G401 (cell line): ENCODE measurements at places on chromosomes 12 and 14. TPM values are rescaled to one million over a fixed set of nuclear protein-coding genes. Genes with fewer than 3 reads are reported as not detected.

DNA sequence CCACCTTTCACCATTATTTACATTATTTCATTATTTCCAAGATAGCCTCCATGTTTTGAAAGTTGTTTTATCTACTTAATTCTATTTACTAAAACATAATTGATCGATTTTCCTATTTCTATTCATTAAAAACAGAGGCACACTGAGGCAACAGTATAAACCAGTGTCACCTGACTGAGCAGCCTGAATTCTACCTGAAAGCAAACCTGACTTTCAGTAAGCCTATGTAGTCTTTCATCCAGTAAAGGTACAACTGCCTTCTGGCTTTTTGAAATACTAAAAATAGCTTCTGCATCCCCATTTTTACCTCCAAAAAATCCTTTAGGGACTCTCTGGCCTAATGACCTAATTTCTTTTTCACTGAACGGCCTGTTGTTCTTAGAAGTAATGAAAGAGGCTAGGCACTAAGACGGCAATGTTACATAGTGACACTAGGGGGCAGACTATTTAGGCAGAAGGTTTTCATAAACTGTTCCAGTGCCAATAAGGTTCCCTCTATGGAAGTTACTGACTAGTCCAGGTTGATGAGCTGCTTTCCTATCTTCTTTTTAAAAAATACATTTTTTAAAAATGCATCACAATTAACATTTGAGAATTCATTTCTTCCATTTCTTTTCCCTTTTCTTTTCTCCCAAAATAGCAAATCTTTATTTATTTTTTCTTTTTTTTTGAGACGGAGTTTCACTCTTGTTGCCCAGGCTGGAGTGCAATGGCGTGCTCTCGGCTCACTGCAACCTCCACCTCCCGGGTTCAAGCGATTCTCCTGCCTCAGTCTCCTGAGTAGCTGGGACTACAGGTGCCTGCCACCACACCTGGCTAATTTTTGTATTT, 17.5 kb downstream of the ANAPC5 start:
- peak; percentile 82 for DNase-seq

GRCh38 chr14:101202627-101203404, 299.3 kb upstream of the RTL1 start:
- DNase-seq, result no peak

DNA sequence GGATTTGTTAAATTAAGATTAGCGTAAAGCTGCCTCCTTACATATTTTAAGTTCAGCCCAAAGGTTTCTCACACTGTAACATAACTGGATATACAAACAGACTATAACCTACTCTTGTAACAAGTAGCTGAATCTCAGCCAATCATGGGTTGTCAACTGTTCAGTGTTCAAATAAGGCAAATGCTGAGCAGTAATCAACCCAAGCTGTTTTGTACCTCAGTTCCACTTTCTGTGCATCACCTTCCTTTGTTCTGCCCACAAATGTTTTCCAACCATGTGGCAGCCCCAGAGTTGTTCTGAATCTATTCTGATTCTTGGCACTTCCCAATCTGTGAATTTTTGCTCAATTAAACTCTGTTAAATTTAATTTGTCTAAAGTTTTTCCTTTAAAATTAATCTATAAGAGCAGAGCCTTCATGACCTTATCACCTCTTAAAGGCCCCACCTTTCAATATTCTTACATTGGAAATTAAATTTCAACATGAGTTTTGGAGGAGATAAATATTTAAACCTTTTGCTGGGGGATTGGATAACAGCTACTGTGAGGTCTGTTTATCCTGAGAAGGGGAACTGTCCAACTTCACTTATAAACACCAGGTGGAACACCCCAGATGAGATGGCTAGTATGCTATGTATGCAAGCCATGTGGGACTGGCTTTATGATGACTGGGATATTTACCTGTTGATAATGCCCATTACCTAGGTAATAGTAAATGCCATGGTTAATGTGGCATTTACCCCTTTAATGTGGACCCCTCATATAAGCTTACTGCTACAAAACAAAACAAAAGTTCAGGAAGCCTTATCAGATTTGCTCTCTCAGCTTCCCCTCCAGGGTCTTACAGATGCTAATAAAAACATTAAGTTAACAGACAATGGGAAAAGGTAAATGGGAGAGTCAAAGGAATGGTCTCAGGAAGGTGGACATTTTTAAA, 42.2 kb upstream of the ARID2 start:
- DNase-seq, result no peak

- DNase-seq, result peak; percentile 51
Measured at GRCh38 chr12:116048879-116049278, 228.6 kb downstream of the MED13L start.

GRCh38 chr14:35247777-35248475, 44.3 kb upstream of the PSMA6 start:
- no peak for DNase-seq

GRCh38 chr14:36105401-36105800, 71.1 kb downstream of the PTCSC3 start:
- DNase-seq, result no peak

GRCh38 chr12:28870839-28871440, 278.1 kb upstream of the FAR2 start:
- no peak for DNase-seq

DNA sequence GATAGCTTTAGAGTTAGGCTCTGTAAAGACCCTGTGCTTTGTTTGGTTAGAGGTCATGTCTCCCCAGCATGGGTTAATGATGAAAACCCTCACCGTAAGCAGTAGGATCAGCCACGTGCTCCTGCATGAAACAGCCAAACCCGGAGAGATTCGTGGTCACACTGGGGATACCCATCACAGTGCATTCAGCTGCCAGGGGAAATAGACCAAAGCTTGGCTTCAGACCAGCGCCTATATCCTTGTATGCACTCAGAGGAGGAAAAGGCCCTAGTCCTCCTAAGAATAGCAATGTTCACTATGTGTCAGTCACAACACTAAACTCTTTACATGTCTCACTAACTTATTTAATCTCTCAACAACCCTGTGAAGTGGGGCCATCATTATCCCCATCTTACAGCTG, 16.3 kb downstream of the SPX start:
- DNase-seq, result no peak

DNA sequence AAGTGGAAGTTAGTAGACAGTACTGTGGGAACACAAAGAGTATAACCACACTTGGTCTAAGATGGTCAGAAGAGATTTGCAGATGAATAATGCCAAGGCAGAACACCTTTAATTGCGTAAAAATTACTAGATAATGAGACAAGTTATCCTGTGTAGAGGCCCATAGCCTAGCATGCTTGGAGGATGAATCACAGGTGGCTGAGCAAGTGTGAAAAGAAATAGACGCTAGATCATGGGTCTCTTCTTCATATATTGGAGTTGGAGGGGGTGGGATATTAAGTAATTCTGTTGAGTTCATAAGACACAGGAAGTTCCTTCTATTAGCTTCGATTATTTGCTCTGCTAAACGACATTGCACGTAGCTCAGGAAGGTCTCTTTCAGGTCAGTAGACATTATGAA, 454.3 kb upstream of the LMO3 start:
- DNase-seq, result no peak

GRCh38 chr14:100383727-100384158, 60.6 kb downstream of the SLC25A47 start:
- DNase-seq, result peak; percentile 83

- no peak for DNase-seq
Measured at GRCh38 chr12:51320311-51320694, 3.7 kb downstream of the BIN2 start.

GRCh38 chr12:50659690-50660424, 104.0 kb upstream of the ATF1 start:
- DNase-seq, result no peak

DNA sequence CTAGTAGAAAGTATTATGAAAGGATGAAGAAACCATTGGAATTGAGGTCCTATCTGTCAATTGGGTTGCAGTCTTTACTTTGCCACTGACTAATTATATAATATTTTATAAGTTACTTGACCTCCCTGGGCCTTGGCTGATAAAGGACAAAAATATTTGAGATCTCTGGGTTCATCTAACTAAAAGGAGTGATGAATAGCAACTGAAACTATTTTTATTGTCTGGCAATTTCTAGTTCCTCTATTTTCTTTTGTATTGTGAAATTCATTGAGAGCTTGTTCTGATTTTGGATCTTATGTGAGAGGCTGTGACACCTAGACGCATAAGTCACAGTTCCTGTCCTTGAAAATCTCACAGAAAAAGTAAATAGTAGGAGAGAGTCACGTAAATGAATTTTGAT, 415.7 kb upstream of the ATP2B1 start:
- no peak for DNase-seq

DNA sequence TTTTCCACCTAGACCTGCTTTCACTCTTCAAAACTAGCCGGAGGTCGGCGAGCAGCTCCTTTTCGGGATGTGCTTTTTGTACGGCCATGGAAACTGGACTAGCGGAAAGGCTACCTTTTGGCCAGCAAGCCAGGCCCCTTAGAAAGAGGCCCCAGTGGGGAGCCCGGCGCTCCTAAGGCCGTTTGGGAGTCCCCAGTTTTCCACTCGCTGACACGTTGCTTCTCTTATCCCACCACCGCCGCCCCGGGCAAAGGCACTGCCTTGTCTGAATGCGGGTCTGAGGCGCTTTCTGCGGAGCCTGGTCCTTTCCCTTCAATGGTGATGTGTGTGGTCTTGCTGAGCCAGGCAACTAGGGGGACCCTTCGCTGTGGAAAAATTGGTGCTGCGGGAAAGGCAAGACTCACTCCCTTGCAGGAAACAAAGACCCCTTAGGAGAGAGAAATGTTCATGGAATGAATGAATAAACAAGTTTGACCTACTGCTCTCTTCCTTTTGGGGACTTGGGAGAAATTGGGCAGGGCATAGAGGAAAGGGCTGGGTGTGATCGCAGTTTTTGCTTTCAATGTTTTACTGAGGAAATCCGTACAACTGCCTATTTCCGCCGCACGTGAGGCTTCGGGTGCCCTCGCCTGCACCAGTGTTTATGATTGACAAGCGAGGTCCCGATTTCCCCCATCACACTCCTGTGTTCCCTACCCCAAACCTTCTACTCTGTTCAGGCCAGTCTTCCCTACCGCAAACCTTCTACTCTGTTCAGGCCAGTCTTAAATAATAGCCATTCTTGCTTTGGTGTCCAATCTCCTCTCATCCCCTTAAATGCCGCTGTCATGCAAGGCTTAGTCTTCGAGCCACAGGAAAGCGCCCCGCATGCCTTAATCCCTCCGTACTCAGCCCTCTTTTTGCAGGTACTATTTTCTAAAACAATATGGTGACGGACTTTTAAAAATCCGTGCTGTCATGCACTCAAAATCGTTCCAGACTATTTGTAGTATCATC, 1.0 kb upstream of the SLC38A2 start:
- peak; percentile 73 for DNase-seq

GRCh38 chr12:100171248-100171647, 28.6 kb upstream of the BLTP3B start:
- no peak for DNase-seq

- no peak for DNase-seq
Measured at GRCh38 chr14:64640839-64641238, 63.4 kb upstream of the PLEKHG3 start.

DNA sequence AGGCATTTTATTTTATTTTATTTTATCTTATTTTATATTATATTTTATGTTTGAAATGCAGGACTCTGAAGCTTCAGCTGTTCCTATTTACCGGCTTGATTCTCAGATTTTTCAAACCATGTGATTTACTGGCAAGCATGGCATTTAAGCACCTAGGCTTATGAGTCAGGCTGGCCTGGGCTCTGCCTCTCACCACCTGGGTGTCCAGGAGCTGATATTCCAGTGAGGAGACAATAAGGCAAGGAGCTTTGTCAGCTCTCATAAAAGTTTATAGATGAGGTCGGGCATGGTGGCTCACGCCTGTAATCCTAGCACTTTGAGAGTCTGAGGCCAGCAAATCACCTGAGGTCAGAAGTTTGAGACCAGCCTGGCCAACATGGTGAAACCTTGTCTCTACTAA, 2.1 kb downstream of the DAO start:
- no peak for DNase-seq

GRCh38 chr12:25587346-25587745, 34.3 kb upstream of the LMNTD1 start:
- DNase-seq, result no peak

DNA sequence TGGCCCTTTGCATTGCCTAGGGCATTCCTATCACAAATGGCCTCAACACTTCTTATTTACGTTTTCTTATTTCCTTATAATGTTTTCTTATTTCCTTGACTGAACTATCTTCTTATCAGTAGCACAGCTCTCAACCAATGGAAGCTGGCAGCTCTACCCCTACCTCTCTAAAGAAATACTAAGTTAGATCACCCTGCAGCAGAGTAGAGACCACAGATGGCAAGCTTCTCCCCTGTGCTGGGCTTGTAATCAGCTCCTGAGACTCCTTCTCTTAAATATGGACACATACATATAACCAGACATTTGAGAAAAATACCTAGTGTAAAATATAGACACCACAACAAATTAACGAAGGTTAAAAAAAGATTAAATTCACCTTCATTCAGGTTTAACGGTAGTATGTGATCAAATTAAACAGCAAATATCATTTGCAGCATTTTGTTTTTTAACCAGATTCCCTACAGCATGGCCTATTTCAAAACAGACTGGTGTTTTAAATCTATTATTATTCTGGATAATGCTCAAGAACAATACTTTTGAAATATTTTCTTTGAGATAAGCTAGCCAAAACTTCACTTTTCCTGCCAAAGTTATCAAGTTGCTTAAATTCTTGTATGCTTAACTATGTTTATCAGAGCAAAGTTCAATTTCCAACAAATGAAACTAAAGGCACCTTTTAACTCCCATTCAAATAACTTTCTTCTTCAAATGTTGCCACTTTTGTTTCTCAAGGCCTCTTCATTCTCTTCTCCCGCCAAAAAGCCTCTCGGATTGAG, 54.3 kb downstream of the SLC41A2 start:
- no peak for DNase-seq

- no peak for DNase-seq
Measured at GRCh38 chr12:92234533-92234932, 88.9 kb upstream of the BTG1 start.

DNA sequence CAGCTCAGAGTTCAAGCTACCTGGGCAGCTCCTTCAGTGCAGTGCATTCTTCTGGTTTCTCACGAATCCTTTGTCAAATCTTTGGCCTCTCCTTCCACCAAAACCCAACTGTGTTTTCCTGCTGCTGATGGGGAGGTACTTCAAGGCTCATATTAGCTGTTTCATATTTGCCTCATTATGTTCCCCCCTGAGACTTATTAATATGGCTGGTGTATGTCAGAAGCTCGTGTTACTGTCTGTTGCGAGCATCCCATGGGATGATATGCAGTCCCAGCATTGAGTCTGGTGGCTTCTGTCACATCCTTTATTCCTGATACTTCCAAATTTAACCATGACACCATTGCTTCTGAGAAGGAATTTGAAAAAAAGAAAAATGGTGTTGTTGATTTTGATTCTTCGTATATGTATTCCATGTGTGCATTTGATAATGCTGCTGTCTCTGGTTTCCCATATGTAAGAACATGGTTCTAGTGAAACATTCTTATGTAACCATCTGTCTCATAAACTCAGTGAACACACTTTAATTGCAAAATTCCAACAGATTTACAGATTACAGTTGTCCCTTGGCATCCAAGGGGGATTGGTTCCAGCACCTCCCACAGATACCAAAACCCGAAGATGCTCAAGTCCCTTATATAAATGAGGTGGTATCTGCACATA, 149.1 kb downstream of the KICS2 start:
- DNase-seq, result no peak

The ARG2 gene
- 82.0 and 91.5 TPM in 2 replicates for total RNA-seq

The SBNO1 gene
- 9.7 and 16.0 TPM in 2 replicates for total RNA-seq

The CCDC85C gene
- 20.4 and 25.8 TPM in 2 replicates for total RNA-seq

The NKX2-1 gene
- total RNA-seq, result not detected in 2 replicates

The LRFN5 gene
- not detected in 2 replicates for total RNA-seq

The KRT6C gene
- total RNA-seq, result not detected in 2 replicates

The KRT85 gene
- not detected in 2 replicates for total RNA-seq

The GALNT16 gene
- total RNA-seq, result 0.10 and 2.7 TPM in 2 replicates

The SPIC gene
- not detected in 2 replicates for total RNA-seq

The C12orf50 gene
- not detected in 2 replicates for total RNA-seq
